ENCODE measurements at places on chromosomes 3 and 15.
A peak's percentile ranks its signal among the peaks of the same experiment; 100 is the strongest.

GRCh38 chr15:31275331-31276262, 51.0 kb upstream of the KLF13 start:
- DNase-seq = no peak

GRCh38 chr3:46463868-46464241, 850 bp downstream of the LTF start:
- no peak for DNase-seq

GRCh38 chr15:42034628-42035434, 14.0 kb upstream of the PLA2G4E start:
- no peak for DNase-seq

DNA sequence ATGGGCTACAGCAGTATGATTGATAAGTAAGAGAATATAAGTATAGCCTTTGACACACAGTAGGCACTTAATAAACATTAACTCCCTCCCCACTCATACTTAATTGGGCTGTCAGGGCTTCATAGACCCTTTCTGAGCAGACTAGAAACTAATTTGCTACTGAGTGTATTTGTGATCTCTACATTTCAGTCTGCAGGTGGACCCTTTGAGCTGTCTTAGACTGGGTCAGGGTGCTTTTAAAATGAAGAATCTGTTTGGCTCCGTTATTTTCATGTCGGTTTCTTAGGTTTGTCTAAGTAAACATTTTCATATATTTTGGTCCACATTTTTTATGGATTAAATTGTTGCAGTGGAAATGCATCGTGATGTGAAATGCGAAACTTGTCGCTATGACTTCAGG, 50.3 kb upstream of the SELENOK start:
- DNase-seq = no peak

DNA sequence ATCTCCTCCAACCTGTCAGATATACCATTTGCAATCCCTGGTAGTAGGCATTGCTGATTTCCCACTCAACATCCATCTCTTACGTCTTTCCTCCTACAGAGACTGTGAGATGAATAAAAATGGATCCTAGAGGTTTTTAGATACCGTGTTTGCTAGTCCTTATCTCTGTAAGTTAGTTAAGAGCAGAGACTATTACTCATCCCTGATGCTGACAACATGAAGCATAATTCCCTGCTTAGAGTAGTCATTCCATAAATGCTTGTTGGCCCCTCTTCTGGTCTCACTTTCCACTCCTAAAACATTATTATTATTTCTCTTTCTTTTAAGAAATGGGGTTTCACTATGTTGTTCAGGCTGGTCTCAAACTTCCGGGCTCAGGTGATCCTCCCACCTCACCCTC, 136.2 kb downstream of the RTP4 start:
- no peak for DNase-seq

- no peak for DNase-seq
Measured at GRCh38 chr3:70992131-70992530, 591.4 kb downstream of the FOXP1 start.

DNA sequence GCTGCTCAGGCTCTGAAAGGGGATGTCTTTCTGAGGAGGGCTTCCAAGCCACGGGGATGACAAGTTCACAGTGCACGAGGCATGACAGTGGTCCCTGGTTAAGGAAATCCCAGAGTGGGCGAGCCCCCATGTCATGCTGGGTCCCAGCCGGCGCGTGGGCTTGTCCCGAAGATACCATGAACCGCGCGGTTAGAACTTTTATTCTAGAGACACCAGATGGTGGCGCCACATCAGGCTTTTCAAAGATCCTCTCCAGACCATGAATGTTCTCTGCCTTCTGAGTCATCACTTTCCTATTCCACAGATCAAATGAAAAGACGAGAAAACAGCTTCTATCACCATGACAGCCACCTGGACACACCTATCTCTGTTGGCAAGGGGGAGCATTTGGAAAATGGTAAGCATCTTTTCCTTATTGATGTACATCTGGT, 227.8 kb upstream of the LYSMD4 start:
- no peak for DNase-seq

- no peak for DNase-seq
Measured at GRCh38 chr15:69583626-69584025, 131.0 kb downstream of the RPLP1 start.

DNA sequence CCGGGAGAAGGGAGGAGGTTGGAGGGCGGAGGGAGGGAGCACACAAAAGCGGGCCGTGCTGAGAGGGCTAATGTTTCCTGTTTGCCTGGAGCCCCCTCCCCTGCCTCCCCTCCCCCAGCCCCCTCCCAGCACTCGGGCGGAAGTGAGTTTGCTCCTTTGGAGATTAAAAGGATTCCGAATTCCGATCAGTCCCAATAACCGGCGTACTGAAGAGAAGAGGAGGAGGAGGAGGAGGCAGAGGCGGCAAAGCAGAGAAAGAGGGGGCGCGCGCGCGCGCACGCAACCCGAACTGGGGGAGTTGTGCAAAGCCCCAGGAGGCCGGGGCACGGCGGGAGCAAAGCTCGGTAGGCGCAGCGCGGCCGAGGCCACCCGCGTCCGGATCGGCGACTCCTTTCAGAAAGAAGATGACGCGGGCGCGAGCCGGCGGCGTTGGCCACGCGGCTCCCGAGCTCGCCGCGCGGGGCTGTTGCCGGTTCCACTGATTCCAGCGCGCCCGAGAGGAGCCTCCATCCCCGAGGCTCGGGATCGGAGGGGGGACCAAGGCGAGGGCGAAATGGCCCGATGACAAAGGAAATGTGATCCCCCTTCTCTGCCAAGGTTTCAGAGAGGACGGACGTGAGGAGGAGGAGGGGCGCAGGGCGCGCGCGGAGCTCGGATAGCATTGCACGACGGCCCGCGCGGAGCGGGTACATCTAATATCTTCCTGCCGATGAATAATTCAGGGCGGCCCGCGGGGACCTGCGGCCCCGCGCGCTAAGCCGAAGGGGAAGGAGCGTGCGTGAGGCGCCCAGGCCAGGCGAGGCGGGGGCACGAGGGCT, 1.1 kb upstream of the TRIM71 start:
- DNase-seq = no peak

- peak; percentile 5 for DNase-seq
Measured at GRCh38 chr3:52983336-52983807, 62.5 kb downstream of the SFMBT1 start.

- DNase-seq = no peak
Measured at GRCh38 chr3:152319831-152320617, 51.3 kb downstream of the MBNL1 start.

DNA sequence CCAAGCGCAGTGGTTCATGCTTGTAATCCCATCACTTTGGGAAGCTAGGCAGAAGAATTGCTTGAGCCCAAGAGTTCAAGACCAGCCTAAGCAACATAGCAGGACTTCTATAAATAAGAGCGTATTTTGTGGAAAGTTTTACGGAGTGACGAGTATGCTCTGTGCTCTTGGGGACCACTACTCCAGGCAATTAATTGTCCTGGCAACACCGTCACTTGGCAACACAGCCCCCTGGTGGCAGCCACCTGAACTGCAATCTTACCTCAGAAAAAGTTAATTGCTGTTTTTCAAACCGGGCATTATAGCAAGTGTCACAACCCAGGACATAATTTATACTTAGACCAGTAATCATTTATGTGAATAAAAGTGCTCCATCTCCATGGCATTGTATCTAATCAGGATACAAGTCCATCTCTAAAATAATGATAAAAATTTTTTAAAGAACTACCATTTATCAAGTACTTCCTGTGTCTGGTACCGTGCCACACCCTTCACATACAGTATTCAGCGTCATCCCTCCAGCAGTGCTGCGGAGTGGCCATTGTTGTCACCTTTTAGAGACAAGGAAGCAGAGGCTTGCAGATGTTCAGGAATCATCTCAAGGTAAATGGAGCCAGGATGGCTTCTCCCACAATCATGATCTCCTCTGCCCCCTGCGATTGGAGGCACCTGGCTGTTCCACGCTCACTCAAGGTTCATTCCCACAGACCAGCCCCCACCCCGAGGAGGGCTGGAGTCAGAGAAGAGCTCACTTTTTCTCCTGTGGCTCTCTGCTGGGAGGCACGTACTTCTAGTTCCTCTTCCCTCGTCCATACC, 34.5 kb downstream of the PLA2G4D start:
- DNase-seq = no peak

All from hippocampal formation (tissue), 2 donors.